Stimulated activated CD8-positive, alpha-beta memory T cell treated with anti-CD3 and anti-CD28 coated beads, Interleukin-15, amount 100 ng/mL, for 1 hour (primary cell): ENCODE measurements at places on chromosomes 2 and 18.

DNA sequence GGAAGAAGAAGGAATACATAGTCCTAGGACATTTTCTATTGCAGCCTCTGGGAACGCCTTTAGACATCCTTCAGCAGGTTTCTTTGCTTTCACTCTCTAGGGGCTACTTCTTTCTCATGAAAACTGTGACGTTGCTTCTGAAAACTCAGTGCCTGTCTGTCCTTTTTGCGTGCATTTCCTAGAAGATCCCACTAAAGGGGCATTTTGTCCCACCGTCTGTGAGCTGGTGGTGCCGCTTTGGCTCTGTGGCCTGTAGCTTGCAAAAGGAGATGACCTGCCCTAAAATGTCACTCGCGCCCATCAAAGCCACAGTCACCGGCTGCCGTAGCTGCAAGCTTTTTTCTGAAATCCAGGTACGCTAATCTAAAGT is 579 bp downstream of the STAT4 start:
- DNase-seq: no peak

DNA sequence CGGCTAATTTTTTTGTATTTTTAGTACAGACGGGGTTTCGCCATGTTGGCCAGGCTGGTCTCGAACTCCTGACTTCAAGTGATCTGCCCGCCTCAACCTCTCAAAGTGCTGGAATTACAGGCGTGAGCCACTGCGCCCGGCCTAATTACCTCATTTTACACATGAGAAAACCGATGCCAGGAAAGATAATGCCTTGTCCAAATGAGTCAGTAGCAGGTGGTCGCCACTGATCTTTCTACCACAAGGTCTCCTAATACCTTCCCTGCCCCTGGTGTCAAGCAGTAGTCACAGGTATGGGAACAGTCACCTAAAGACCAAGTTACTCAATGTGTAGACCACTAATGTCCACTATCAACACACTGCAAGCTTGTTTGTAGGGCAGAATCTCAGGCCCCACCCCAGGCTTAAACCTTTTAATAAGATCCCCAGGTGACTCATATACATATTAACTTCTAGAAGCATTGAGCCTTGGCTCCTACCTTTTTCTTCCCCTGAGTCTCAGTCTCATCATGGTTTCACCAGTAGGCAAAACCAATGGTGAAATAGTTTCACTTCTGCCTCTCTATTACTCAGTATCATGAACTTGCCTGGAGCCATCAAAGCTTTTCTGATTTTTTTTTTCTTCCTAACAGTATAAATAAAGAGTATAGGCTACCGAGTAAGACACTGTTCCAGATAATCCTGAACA is 6.9 kb upstream of the EPB41L5 start:
- no peak for DNase-seq

DNA sequence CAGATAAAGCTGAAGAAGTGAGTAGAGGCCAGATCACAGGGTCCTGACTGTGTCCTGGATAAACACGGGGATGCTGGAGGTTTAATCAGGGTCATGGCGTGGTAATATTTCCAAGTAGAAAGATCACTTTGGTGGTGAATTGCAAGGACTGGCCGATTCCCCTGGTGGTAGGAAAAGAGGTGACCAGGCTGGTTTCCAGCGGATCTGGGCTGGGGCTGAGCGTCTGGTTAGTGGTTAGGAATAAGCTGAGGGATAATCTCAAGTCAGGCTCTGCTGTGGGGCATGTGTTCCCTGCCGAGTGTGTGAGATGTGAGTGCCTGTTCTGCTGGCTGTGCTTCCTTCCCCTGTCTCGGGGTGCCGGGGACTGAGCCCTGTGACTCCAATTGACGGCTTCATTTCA is 484.0 kb downstream of the TSN start:
- DNase-seq: no peak

GRCh38 chr18:14747513-14748474 is at the start of gene ANKRD30B:
ANKRD30B (plus strand) TSS chr18:14748172; CDS start chr18:14748420, 248 bp downstream.
- no peak for DNase-seq

- no peak for DNase-seq
Measured at GRCh38 chr2:47483191-47483590, 80.2 kb downstream of the MSH2 start.

DNA sequence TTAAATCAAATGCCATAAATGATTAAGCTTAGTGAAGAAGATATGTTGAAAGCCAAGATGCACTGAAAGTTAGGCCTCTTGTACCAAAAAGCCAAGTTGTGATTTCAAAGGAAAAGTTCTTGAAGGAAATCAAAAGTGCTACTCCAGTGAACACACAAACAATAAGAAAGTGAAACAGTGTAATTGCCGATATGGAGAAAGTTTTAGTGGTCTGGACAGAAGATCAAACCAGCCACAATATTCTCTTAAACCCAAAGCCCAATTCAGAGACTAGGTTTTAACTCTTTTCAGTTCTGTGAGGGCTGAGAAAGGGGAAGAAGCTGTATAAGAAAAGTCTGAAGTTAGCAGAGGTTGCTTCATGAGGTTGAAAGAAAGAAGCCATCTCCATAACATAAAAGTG is 101.8 kb upstream of the RPE start:
- no peak for DNase-seq

DNA sequence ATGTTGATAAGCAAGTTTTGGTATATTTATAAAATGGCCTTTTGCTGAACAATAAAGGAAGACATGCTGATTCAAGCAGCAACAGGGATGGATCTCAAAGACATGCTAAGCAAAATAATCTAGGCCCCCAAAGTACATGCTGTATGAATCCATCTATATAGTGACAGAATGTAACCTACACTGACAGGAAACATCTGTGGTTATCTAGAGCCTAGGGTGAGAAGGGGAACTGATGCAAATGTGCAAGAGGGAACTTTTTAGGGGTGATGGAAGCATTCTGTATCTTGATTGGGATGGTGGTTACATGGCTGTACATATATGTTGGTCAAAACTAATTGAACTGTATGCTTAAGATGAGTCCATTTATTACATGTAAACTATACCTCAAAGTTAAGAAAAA is 24.2 kb downstream of the CNRIP1 start:
- DNase-seq: no peak

DNA sequence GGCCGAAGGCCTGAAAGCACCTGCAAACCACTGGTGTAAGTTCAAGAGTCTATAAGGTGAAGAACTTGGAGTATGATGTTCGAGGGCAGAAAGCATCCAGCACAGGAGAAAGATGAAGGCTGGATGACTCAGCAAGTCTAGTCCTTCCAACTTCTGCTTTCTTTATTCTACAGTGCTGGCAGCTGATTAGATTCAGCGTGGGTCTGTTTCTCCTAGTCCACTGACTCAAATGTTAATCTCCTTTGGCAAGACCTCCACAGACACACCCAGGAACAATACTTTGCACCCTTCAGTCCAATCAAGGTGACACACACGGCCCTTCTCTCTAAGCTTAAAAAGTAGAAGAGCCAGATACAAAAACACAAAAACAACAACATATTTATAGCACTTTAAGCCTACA is 43.4 kb downstream of the NMS start:
- DNase-seq: no peak

DNA sequence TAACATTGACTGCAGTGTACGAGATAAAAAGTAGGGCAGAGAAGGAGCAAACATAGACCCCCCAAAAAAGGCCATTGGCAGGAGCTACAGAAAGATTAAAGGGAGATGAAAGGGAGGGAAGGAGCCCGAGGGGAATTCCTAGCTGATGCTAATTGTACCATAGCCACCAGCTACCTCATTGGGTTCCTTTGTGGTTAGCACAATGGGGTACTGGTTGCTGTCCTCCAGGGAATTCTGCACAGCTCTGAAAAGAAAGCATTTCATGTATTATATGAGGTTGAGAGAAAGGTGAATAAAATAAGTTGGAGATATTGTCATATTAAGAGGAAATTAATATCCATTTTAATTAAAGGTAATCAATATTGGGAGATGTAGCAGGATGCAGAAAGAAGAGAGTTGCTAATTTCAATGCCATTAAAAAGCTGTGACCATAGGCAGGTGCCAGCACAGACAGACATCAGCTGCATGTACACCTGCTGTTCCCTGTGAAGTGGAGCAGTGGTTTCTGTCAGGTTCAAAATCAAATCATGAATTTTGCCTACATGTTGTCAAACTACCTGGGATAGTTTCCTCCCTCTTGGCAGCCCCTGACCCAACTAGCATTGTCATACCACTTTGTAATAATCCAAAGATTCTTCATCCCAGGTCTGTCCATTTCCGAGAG is 185.4 kb upstream of the DLGAP1 start:
- no peak for DNase-seq

GRCh38 chr2:36371070-36371874 is 15.7 kb downstream of the CRIM1 start:
- no peak for DNase-seq

DNA sequence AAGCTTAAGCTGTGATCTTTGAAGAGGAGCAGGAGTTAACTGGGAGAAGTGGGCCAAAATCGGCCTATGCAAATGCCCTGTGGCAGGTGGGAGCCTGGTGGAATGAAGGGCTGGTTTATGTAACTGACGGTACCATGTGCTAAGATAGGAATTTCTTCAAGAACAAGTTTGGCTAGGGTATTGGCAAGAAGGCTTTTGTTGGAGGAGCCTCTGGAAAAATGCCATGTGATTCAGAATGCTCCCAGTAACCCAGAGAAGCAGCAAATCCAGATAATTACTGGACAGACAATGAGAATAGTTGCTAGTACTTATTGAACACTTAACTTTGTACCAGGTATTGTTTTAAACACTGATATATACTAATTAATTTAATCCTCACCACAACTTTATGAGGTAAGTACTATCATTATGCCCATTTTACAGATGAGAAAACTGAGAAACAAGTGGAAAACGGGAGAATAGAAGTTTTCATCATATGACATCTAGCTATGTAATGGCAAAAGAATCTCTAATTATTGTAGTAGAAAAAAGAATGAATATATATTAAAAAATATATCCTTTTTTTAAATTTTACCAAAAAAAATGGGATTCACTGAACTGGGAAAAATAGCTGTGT is 9.1 kb upstream of the FAM124B start:
- no peak for DNase-seq

DNA sequence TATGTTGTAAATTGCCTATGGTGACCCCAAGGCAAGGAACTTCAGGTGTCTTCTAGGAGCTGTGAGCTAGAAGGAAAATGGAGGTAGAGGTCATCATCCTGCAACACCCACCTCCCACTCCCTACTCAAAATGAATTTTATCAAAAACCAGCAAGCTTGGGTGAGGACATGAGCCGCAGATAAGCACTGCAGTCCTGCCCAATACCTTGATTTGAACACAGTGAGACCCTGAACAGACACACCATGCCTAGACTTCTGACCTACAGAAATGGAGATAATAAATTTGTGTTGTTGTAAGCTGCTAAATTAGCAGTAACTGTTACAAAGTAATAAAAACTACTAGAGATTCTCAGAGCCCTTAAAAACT is 13.4 kb downstream of the MEX3C start:
- DNase-seq: no peak

- DNase-seq: no peak
Measured at GRCh38 chr2:133085646-133086045, 415.6 kb upstream of the LYPD1 start.

DNA sequence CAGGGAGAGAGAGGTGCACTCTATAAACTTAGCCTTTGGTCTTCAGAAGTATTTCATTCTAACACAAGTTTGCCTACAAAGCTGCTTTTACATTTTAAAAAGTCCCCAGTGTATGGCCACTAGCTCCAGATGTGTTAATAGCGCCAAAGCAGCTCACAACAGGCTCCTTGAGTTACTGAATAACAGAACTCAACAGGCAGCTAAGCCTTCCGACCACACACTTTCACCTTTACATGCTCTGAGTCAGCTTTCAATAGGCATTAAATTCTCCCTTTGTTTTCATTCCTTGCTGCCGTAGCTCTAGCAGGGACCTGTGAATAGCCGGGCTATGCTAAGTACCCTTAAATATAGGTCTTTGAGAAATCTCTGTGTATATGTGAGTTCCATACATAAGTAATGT is 262.8 kb upstream of the PARD3B start:
- DNase-seq: no peak

DNA sequence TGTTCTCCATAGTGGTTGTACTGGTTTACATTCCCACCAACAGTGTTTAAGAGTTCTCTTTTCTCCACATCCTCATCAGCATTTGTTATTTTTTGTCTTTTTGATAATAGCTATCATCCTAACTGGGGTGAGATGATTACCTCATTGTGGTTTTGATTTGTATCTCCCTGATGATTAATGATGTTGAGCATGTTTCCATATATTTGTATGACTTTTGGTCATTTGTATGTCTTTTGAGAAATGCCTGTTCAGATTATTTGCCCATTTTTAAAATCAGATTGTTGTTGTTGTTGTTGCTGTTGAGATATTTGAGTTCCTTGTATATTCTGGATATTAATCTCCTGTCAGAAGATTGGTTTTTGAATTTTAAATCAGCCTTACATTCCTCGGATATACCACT is 147.5 kb downstream of the NCOA1 start:
- no peak for DNase-seq

DNA sequence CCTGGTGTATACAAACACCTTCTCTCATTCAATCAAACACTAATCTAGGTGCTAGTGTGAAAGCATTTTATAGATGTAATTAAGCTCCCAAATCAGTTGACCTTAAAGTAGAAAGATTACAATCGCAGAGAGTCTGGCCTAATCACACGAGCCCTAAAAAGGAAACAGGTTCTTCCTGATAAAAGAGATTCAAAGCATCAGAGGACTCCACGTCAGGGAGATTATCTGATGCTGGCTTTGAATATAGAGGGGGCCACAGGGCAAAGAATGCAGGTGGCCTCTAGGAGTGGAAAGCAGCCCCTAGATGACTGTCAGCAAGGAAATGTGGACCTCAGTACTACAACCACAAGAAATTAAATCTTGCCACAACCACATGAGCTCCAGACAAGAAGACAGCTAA is 28.2 kb upstream of the ZC3H15 start:
- no peak for DNase-seq

- DNase-seq: peak; percentile 4
Measured at GRCh38 chr2:460861-461260, 173.0 kb upstream of the ALKAL2 start.
